PC-3 (cell line): ENCODE measurements at places on chromosomes 5 and 9. TPM values are rescaled to one million over a fixed set of nuclear protein-coding genes. Genes with fewer than 3 reads are reported as not detected.

DNA sequence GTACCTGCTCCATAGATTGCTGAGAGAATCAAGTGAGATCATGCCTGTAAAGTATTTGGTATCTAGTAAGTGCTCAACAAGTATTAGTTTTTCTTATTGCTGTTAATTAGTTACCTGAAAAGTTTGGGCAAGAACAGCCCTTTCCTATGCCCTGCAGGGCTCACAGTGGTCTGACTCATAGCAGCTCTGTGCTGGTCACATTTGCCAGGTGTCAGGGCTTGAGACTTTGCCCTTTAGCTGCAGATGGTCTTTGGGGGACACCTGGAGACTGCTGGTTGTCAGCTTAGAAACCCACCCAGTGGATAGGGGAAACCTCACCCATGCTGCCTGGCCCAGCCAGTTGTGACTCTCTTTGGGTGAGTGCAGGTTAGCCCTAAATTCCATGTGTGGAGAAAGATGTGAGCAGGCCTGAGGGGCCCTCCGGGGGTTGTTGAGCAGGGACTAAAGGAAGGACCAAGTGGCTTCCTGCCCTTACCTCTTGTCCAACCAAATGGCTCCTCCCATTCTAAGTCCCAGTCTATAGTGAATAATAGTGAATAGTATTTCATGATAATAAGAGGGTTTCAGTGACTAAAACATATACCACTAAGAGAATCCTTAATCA, 9.0 kb downstream of the COL27A1 start:
- DNase-seq: no peak

- no peak for DNase-seq
Measured at GRCh38 chr9:91198405-91198804, 163.3 kb downstream of the AUH start.

SAXO1 gene
- total RNA-seq: not detected in 2 replicates

DNA sequence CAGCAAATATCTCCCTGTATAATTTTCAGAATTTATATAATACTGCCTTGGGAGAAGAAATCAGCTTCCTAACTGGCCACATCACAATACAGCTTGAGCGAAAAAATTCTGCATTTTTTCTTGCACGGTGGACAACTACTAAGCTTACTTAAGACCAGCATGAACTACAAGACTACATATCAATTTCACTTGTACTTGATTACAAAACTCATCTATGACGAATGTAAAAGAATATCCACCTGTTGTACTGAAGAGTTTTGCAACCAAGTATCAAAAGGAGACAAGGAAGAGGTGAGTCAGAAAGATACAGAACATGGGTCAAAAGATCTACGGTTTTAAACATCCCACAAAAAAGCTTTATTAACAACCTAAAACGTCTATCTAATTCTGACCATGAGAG, 279.4 kb downstream of the BNC2 start:
- DNase-seq: no peak

GPX8 gene
- total RNA-seq: 13.0 and 18.3 TPM in 2 replicates

GRCh38 chr5:156920861-156921431, 42.1 kb downstream of the TIMD4 start:
- DNase-seq: no peak

- no peak for DNase-seq
Measured at GRCh38 chr9:13778631-13779030, 499.1 kb upstream of the MPDZ start.

- no peak for DNase-seq
Measured at GRCh38 chr5:73565969-73566547, 515 bp downstream of the UTP15 start.

C9orf153 gene
- total RNA-seq: 1.9 TPM in 1 of 2 replicates, not detected in the other
